Ascending aorta (tissue), 2 donors: ENCODE measurements at places on chromosomes 3 and 15.

DNA sequence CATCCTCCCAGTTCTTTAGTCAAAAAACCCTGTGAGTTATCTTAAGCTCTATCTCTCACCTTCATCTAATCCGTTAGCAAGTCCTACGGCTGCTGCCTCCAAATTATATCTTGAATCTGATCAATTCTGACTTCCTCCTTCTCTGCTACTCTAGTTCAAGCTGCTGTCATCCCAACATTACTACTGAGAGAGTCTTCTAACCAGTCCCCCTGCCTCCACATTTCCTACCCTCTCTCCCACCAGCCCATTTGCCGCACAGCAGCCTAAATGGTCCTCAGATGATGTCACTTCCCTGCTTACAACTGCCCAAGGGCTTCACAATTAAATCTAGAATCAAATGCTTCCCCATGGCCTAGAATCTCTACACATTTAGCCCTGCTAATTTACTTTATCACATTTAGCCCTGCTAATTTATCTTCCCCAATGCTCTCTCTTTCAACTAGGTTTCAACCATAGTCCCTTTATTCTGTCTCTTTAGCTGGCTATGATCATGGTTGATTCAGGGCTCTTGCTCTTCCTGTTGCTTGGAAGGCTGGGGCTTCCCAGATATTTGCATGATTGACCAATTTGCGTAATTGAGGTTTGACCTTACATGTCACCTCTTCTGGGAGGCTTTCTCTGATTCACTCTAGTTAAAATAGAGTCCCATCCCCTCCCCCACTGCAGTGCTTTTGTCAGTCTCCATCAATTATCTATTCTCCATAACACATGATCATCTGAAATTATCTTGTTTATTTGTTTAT lies 11.0 kb upstream of the ARL14 start:
- no peaks in the 10 kb centered on the region for H3K27me3 ChIP-seq
- no peaks in the 10 kb centered on the region for H3K4me1 ChIP-seq
- DNase-seq = no peak
- H3K27ac ChIP-seq = no peak overlapping the region
- H3K36me3 ChIP-seq = no peaks in the 10 kb centered on the region
- H3K4me3 ChIP-seq = no peak overlapping the region

DNA sequence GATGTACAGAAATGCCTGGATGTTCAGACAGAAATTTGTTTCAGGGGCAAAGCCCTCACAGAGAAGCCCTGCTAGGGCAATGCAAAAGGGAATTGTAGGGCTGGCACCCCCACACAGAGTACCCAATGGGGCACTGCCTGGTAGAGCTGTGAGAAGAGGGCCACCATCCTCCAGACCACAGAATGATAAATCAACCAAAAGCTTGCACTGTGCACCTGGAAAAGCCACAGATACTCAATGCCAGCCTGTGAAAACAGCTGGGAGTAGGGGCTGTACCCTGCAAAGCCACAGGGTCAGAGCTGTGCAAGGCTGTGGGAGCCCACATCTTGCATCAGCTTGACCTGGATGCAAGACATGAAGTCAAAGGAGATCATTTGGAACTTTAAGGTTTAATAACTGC lies 477.9 kb upstream of the NECTIN3 start:
- no peaks in the 10 kb centered on the region for H3K4me1 ChIP-seq
- H3K27me3 ChIP-seq = no peaks in the 10 kb centered on the region
- H3K36me3 ChIP-seq = no peaks in the 10 kb centered on the region
- H3K4me3 ChIP-seq = no peak overlapping the region

- peaks cover 13% of the 10 kb centered on the region for H3K36me3 ChIP-seq
- H3K4me1 ChIP-seq = no peaks in the 10 kb centered on the region
Measured at GRCh38 chr15:67232591-67232990, 21.9 kb downstream of the AAGAB start.

DNA sequence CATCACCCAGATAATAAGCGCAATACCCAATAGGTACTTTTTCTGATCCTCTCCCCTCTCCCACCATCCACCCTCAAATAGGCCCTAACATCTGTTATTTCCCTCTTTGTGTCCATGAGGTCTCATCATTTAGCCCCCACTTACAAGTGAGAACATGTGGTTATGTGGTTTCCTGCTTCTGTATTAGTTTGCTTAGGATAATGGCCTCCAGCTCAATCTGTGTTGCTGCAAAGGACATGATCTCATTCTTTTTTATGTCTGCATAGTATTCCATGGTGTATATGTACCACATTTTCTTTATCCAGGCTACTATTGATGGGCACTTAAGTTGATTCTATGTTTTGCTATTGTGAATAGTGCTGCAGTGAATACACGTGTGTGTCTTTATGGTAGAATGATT lies 165.4 kb downstream of the MBNL1 start:
- H3K27me3 ChIP-seq = no peaks in the 10 kb centered on the region
- H3K4me1 ChIP-seq = peaks cover 18% of the 10 kb centered on the region
- H3K36me3 ChIP-seq = peaks cover 18% of the 10 kb centered on the region
- H3K27ac ChIP-seq = no peak overlapping the region

DNA sequence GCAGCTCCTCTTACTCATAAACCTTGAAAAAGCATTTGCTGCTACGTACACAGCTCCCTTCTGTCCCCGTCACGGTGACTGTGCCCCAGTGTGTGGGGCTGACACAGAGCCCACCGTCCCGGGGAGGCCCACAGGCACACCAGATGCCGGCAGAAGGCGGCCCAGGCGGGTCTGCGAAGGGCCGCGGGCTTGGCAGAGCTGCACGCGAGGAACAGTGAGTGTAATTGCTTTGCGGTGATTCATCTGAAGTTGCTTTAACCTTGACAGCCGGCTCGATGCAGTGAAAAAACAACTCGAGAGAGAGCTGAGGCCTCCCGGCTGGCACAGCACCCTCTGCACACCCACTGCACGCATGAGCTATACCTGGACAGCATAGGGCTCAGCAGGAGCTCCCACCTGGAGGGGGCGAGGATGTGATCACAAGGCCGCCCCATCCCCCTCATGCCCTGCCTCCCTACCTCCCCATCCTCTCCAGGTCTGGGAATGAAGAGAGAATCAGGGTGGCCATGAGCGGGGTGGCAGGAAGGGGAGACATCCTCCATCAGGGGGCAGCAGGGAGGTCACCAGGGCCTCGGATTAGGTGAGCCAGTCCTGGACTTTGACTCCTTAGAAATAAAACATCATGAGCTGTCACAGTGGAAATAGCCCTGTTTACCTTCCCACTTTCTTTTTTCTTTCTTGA lies 172.7 kb downstream of the MEGF11 start:
- no peaks in the 10 kb centered on the region for H3K27me3 ChIP-seq
- DNase-seq = no peak
- H3K4me3 ChIP-seq = no peak overlapping the region
- no peaks in the 10 kb centered on the region for H3K36me3 ChIP-seq

GRCh38 chr3:152554980-152555379 lies 280.0 kb upstream of the P2RY1 start:
- H3K27ac ChIP-seq = peak overlapping the region; percentile 29
- H3K4me3 ChIP-seq = no peak overlapping the region
- no peak for DNase-seq
- H3K4me1 ChIP-seq = peaks cover 25% of the 10 kb centered on the region
- no peaks in the 10 kb centered on the region for H3K36me3 ChIP-seq
- H3K27me3 ChIP-seq = no peaks in the 10 kb centered on the region

DNA sequence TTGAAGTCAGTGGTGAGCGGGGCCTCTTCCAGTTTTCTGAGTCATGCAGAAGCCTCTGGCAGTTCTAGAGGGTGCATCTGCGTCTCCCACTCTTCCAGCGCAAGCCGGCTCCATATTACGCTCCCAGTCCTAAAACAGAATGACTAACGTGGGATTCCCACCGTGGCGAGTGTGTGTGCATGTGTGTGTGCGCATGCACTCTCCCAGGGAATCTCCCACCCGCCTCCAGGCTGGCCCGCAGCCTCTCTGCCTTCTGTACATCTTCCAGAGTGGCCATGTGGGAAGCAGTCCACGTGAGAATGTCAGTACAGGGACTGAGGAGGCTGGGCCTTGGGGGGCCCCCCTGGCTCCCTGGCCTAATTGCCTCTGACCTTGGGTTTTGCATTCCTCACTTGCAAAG lies 87.7 kb downstream of the LSM3 start:
- H3K36me3 ChIP-seq = no peaks in the 10 kb centered on the region
- DNase-seq = no peak
- H3K4me1 ChIP-seq = no peaks in the 10 kb centered on the region
